ENCODE measurements at places on chromosomes 7 and 10.

DNA sequence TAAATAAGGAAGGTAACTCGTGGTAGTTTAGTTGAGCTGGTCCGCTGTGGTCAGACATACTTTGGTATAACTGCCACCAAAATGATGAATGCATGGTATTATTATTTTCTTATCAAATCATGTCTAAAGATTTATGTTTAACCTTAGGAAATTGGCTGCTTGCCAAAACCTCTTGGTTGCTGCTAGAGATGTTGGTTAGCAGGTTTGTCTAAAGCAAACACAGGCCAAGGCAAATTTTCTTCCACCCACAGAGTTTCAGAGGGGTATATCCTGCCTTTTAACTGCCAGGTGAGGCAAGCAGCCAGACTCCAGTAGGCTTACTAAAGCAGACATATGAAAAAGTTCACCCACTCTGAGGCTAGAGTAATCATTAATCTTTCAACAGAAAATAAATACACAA, 101.4 kb downstream of the SEMA3E start:
- no peak for DNase-seq

DNA sequence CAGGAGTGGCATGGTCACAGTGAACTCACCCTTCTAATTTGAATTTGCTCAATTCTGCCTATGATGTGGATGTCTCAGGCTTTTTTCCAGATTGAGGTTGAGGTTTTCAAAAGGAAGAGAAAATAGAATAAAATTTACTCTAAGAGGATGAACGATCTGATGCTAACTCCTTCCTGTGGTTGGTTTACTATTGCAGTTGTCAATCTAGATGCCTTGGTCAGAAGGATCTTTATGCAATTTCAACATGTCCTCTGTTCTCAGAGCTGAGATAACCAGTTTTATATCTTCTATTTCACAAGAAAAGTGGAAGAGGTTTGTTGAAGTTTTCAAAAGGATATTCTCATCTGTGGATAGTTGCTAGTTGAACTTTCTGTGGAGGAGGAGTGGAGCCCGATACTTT, 150.7 kb upstream of the WDR11 start:
- DNase-seq = no peak

DNA sequence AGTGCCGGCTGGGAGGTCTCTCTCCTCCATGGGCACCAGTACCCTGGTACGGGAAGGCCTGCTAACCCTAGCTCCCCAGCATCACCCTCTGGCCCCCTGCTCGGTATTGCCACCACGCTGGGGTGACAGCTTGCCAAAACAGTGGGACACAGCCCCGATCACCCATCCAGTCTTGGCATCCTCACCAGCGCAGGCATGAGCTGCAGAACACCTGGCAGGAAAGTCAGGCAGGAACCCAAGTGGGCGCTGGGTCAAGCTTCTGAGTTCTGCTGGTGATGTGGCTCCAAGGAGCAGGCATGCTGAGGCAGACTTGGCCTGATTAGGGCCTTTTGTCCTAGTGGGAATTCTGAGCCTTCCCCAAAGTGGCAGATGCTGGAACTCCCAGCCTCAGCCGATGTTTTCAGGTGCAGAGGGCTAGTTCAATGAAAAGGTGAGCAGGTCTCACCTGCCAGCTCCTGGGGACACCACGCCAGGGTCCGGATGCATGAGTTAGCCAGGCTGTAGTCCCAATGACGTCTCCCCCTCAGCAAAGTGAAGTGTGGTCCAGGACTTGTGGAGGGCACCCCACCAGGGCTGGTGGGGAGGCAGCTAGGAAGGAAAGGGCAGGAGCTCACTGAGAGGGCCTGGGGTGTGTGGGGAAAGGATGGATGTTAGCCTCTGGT, 8.5 kb upstream of the ZNF22 start:
- DNase-seq = peak; percentile 76

- DNase-seq = no peak
These were observed 381.7 kb downstream of the THSD7A start for GRCh38 chr7:11450281-11450680.

- DNase-seq = no peak
These were observed 21.3 kb upstream of the HSPB1 start for GRCh38 chr7:76281006-76281705.

DNA sequence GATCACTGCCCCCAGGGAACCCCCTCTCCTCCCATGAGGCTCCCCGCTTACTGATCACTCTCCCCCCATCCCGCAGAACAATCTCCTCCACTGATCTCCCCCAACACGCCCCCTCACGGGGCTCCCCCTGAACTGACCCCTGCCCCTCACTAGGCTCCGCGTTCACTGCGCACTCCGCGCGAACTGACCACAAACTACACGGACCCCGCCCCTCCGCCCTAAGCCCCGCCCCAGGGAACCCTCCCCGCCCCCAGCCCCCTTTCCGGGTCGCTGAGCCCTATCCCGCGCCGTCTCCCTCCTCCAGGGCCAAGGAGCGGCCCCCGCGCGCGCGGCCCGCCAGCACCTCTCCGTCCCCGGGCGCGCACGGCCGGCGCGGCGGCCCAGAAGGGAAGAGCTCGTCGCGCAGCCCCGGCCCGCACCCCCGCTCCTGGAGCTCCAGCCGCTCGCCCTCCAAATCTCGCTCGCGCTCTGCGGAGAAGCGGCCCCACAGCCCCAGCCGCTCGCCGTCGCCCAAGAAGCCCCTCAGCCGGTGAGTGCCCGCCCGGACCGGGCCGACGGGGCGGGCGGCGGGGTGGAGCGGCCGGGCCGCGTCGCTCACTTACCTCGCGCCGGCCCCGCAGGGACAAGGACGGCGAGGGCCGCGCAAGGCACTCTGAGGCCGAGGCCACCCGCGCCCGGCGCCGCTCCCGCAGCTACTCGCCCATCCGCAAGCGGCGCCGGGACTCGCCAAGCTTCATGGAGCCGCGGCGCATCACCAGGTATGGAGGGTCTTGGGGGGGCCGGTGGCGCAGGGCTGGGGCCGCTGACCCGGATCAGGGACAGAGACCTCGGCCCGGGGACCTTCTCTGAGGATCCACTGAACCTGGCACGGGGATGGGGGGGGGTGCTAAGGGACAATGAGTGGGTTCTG, 19.9 kb upstream of the HSPB1 start:
- DNase-seq = peak; percentile 84

DNA sequence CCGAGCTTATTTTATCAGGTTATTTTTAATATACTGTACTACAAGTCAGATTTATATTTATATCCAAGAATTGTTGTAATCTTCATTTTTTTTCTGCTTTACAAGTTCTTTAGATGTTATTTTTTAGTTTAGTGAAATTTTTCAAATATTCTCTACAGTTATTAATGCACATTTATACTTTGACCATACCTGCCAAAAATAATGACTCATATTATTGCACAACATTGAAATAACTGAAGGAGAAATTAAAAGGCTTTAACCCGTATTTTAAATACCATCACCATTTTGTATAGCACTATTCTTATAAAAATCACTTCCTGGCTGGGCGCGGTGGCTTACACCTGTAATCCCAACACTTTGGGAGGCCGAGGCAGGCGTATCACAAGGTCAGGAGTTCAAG, 278.5 kb downstream of the BICC1 start:
- DNase-seq = no peak

GRCh38 chr10:73828161-73828560, 16.8 kb upstream of the NDST2 start:
- no peak for DNase-seq

DNA sequence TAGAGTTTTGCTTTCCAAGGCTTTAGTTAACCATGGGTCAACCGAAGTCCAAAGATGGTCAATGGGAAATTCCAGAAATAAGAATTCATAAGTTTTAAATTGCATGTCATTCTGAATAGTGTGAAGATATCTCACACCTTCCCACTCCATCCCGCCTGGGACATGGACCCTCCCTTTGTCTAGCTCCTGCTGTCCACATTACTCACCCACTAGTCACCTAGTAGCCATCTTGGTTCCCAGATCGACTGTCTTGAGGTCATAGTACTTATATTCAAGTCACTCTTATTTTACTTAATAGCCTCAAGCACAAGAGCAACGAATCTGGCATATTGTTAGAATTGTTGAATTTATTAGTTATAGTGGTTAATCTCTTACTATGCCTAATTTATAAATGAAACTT, 366.6 kb downstream of the PRPF18 start:
- DNase-seq = no peak

DNA sequence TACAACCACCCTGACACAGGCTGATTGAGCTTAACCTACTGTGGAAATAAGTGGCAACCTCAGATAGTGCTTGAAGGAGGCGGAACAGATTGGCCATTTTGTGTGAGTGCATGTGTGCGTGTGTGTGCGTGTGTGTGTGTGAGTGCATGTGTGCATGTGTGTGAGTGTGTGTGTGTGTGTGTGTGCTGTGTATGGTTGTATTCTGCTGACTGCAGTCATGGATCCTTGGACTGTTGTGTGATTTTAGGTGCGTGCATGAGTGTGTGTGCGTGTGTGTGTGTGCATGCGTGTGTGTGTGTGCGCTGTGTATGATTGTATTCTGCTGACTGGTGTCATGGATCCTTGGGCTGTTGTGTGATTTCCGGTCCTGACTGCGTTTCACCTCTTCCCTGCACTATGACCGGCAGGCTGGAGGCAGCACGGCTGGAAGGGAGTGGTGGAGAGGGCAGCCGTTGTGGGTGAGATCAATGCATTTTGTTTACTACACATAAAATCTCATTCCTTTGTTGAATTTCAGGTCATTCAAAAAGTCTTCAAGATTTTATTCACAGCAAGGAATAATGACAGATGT, 6.3 kb downstream of the IQCE start:
- DNase-seq = peak; percentile 39

GRCh38 chr10:118698421-118698820, 56.3 kb downstream of the CACUL1 start:
- peak; percentile 48 for DNase-seq

DNA sequence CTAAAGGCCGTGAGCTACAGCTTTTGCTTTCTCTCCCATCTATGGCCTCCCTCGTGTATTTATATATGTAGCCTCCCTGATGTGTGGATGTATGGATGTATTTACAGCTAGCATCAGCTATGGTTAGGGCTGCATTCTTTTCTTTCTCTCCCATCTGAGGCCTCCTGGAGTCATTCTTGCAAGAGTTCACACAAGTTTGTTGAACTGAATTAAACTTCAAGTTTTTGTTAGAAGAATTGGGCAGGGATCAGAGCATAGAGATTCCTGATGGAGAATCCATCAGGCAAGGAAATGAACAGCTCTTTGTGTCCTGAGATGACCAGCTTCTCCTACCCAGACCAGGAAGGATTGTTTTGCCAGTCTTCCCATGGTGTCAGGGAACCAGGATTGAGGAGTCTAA, 60.3 kb downstream of the AHCYL2 start:
- no peak for DNase-seq

DNA sequence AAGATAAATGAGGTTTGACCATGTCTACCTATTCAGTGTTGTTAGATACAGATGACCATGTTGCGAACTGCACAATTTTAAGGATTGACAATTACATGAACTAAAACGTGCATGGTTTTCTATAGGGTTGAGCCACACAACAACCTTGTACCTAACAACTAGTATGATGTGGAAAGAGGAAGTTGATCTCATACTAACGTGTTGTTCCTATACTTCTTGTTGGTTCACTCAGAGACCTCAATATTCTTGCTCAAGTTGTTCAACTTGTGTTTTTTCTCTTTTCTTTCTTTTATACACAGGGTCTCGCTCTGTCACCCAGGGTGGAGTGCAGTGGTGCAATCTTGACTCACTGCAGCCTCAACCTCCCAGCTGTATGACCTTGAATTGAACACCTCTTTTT, 6.1 kb upstream of the KEL start:
- DNase-seq = no peak

- peak; percentile 9 for DNase-seq
These were observed 5.2 kb downstream of the GHRHR start for GRCh38 chr7:30968747-30969603.

DNA sequence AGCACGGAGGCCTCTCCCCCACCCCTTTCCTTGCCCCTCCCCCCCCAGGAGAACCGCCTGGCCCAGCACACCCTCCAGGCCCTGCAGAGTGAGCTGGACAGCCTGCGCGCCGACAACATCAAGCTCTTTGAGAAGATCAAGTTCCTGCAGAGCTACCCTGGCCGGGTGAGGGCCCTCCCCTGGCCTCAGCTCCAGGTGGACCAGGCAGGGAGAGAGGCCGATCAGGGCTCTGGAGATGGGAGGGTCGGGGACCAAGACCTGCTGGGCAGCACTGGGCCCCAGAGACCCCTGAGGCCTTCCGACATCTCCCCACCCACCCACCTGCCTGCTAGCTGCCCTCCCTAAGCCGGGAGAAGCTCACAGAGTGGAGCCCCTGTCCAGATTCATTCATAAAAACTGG, 8.8 kb upstream of the SH2B2 start:
- DNase-seq = no peak

DNA sequence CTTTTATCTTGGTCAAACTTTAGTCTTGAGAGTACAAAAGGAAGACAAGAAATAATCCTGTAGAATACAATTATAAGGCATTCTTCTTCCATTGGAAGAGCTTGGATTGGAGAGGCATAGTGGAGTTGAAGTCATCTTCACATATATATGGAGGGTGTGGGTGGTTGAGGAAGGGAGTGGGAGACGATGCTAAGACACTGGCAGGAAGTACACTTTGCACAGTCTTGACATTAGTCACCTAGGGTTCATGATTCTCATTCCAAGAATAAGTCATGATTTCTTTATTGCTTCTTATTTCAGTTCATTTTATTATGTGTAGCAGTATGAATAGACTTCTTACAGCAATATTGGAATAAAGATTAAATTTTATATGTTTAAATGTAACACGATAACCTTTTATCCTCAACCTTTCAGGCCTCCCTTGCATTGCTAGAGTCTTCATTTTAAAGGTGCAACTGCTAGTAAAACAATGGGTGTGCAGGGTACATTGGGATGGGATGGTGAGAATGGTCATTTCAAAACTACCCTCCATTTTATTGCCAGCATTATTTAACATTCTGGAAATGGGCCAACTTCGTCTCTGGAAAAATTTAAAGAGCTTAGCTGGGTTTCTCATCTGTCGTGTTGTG, 12.3 kb upstream of the SLC26A3 start:
- DNase-seq = no peak
